ENCODE measurements at places on chromosomes 13 and 19. TPM values are rescaled to one million over a fixed set of nuclear protein-coding genes. Genes with fewer than 3 reads are reported as not detected.

Gene KANK3
- 12.8 TPM for total RNA-seq

DNA sequence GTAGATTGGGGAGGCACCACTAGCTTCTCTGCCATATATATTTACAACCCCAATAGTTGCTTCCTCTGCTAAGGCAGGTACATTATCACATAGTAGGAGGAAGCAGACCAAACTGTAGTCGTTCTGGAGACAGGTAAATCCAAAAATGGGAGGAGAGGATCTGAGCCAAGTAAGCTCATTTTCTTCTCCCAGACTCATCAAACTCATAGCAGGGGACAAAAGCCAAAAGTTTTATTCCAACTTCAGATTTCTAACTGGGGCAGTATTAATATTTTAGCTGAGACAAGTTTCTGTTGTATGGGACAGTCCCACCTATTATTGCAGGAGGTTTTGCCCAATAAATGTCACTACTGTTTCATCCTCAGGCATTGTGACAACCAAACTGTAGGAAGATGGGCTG, 7.8 kb upstream of the IGSF23 start:
- no peak for DNase-seq

DNA sequence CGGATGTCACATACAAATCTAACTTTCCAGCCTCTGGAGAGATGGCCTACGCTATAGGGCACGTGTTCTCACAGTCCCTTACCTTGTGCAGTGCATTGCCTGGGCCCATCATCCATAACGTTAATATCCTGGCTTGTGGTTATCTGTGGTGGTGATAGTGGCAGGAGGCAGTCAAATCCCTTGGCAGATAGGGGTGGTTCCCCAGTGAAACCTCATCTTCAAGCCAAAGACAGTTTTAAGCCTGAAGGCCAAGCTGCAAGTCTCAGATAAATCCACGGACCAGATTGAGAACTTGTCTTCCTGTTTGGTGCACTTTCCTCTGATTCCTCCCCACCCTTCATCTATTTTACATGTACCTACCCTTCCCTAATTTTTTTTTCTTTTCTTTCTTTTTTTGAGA, 4.3 kb upstream of the FBXO17 start:
- DNase-seq, result no peak

Gene CGB5
- not detected for total RNA-seq

DNA sequence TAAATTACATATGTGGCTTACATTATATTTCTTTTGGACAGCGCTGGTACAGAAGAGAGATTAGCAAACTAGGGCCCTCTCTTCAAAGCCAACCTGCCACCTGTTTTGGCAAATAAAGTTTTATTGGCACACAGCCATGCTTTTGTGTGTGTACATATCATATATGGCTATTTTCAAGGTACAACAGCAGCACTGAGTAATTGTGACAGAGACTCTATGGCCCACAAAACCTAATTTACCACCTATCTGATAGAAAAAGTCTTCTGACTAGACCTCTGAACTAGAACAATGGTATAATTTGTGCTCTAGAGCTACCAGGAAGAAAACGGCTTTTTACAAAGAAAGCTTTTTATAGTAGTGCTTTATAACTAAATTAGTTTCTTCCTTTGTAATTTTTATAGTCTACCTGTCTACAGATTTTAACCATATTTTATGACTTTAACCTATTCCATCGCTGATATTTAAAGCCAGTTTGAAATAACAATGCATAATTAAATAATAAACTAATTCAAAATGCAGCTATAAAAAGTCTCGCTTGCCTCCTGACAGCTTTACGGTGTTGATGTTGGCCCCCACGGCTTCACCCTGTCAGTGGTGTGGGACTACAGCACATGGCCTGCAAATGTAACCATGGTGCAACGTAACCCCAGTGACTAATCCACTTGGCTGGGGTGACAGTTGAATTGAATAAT, 17.7 kb upstream of the DPY19L3 start:
- no peak for DNase-seq

- DNase-seq, result no peak
Observed at GRCh38 chr13:40344270-40345148, 321.9 kb downstream of the FOXO1 start.

Gene TMC4
- 1.7 TPM for total RNA-seq

- no peak for DNase-seq
Observed at GRCh38 chr13:77779552-77780272, 82.2 kb downstream of the SLAIN1 start.

Gene PCDH9
- 28.7 TPM for total RNA-seq

GRCh38 chr13:33080972-33081590, 64.9 kb downstream of the KL start:
- no peak for DNase-seq

DNA sequence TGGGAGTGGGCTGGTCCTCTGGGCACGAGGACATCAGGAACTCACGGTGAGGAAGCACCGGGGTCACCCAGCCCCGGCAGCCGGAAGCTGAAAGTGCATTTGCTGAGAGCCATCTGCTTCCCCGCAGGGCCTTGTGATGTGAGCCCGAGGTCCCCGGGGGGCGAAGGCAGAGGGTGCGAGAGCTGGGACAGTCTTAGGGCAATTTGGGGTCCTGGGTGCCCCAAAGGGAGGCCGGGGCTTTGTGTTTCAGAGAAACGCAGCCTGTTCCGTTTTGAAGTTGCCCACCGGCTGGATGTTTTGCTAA, 4.8 kb downstream of the F2RL3 start:
- no peak for DNase-seq

Gene F10
- 27.5 TPM for total RNA-seq

DNA sequence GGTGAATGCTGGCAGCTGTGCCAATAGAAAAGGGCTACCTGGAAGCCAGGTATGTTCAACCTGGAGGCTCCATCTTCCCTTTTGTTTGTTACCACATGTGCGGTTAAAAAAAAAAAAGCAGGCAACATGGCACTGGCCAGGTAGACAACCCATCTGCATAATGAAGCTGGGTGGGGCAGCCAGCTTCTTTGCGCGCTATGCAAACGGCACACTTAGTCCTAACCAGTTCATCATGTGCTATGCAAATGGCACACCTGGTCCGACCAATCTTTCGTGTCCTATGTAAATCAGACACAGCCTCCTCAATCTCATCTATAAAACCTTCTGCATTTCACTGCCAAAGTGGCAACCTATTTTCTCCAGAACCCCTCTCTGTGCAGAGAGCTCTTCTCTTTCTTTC, 11.3 kb upstream of the IGSF23 start:
- no peak for DNase-seq

DNA sequence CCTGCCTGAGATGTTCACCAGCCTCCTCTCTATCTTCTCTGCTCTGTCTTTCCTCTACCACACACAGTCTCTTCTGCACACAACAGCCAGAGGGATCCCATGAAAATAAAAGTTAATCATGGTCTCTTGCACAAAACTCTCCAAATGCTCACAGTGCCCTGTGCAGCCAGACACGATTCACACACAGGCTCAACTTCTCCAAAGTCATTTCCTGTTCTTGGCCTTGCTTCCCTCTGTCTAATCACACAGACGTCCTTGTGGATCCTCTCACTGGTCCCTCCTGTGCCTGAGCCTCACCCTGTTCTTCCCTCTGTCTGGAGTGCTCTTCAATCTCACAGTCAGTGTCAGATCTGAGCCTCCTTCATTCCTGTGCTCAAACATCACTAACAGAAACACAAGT, 7.8 kb downstream of the SIGLEC12 start:
- no peak for DNase-seq

GRCh38 chr13:99626461-99627082, 125.3 kb downstream of the TM9SF2 start:
- DNase-seq, result no peak

DNA sequence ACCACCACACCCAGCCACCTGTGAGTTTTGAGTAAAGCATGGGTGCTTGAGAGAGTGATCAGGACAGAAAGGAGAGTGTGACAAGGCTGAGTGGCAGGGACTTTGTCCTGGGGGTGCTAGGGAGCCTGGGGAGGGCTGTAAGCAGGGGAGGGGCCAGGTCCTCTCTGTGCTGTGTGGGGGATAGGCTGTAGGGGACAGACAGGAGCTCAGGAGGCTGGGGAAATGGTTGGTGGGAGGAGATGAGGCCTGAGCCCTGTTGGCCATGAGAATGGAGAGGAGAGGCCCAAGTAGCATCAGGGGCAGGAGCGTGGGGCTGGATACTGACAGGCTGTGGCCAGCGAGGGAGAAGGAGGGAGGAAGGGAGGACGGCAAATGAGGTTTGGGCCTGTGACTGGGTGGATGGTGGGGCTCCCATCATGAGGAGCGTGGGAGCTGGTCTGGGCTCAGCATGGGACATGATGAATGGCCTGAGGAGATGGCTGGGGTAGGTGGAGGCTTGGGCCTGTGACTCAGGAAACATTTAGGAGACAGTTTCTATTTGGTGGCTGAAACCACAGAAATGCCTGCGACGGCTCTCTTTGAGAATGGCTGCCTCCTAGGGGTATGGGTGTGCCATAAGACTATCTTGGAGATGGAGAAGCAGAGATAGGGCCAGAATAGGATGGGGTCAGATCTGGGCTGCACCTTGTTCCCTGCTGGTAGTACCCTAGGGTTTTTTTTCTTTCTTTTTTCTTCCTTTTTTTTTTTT, 25.0 kb downstream of the GRIN2D start:
- DNase-seq, result no peak

DNA sequence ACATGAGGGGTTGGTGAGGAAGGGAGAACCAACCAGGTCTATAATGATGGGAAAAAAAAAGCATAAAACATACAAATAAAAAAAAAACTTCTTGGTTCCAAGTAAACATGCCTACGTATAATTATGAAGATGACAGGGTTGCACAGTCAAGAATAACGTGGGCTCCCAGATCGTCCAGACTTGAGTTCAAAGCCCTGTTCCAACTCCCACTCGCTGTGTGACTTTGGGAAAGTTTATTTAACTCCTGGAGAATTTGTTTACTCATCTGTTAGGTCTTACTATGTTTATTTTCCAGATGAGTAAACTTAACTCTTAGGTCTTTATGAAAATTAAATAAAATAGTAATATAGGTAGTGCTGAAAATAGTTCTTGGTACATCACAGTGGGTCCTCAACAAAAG, 13.8 kb downstream of the STARD13 start:
- DNase-seq, result no peak

Gene PSG4
- not detected for total RNA-seq

DNA sequence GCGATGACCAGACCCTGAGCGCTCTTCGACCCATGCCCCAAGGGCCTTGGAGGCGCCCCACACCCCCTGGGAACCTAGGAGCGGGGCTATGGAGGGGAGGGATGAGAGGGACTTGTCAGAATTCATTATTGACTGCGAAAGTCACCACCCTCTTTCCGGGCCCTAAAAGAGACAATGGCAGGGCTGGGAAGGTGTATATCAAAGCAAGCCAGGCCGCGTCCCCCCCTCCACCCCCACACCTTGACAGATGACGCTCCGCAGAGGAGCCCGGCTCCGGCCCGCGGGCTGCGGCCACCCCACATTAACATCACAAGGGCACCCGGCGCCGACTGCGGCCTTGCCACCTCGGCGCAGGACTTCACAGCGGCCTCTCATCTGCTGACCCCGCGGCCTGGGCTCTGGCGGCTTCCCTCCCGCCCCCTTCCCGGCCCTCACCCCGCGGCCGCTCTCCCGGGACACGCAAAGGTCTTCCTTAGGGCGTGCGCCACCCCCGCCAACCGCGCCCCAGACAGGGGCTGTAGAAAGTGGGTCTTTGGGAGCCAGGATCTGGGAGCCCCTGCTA, 2.4 kb downstream of the CDX2 start:
- no peak for DNase-seq

- DNase-seq, result no peak
Observed at GRCh38 chr13:90201202-90201601, 1146.3 kb upstream of the MIR17HG start.

DNA sequence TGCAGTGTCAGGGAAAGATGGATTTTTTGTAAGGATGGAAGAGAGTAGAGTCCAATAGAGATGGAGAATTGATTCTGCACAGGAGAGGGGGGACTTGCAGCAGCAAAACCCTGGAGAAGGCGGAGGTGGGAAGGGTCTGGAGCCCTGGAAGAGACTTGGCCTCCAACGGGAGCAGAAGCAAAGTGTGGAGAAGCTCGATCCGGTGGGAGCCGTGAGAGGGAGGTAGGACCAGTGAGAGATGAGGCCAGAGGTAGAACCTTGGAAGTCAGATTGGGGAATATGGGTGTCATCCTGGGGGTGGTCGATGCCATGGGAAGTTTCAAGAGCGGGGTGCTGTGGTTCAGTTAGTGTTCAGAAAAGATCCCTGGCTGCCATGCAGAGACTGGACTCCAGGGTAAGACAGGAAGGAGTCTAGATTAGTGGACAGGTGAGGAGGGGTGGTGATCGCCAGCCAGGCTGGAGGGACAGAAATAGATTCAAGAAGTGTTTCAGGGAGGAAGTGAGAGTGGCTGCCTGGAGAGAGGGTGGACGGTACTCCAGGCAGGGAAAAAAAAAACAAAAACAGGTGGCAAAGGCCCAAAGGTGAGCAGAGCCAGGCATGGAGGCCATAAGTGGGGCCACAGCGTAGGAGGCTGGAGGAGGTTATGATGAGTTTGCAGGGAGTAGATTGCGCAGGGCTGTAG, 2.6 kb downstream of the PPP5C start:
- DNase-seq, result no peak

Gene PRR19
- total RNA-seq, result 0.59 TPM

- DNase-seq, result no peak
Observed at GRCh38 chr13:62931853-62932252, 1516.2 kb upstream of the PCDH20 start.

Gene EFNB2
- 15.5 TPM for total RNA-seq

- no peak for DNase-seq
Observed at GRCh38 chr13:40146611-40147117, 491.2 kb downstream of the COG6 start.

- no peak for DNase-seq
Observed at GRCh38 chr13:32968793-32969192, 47.4 kb upstream of the KL start.

Gene VSIG10L
- total RNA-seq, result 0.79 TPM

Gene ZNF813
- 1.3 TPM for total RNA-seq

DNA sequence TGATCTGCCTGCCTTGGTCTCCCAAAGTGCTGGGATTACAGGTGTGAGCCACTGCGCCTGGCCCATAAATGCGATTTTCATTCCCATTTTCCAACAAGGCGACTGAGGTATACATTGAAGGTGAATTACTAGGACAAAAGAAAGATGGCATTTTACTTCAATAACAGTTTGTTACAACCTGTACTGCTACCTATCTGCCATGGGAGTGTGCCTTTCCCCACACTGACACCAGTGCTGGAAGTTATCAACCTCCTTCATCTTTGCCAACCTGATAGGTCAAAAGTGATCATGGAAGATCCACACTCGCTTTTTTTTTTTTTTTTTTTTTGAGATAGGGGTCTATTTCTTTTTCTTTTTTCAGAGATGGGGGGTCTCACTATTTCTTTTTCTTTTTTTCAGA, 11.0 kb downstream of the CRX start:
- no peak for DNase-seq

- no peak for DNase-seq
Observed at GRCh38 chr19:6677883-6678689, 8.1 kb upstream of the TNFSF14 start.
